Left ventricle myocardium superior (tissue), 1 donor: ENCODE measurements at places on chromosomes 6 and 20.

- DNase-seq: no peak
Observed at GRCh38 chr6:110528101-110528929, 51.9 kb upstream of the SLC22A16 start.

DNA sequence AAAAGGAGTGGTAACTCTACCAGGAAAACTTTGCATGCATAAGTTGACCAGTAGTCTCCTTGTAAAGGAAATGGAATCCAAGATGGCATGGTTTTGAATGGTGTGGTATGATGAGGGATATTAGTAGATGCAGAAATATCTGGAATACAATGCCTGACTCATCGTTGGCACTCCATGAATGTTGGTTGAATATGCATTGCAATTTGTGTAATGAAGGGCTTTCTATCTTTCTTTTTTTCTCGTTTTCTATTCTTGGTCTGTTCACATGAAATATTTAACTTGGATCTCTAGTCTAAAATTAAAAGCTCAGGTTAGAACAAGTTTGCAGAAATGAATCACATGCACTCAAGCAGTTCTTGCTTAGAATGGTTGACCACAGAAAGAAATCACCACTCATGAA lies 277.3 kb upstream of the PRND start:
- DNase-seq: no peak

- DNase-seq: no peak
Observed at GRCh38 chr6:168200571-168201134, 118.9 kb downstream of the DACT2 start.

GRCh38 chr6:104381907-104382306 lies 477.8 kb downstream of the HACE1 start:
- DNase-seq: no peak

DNA sequence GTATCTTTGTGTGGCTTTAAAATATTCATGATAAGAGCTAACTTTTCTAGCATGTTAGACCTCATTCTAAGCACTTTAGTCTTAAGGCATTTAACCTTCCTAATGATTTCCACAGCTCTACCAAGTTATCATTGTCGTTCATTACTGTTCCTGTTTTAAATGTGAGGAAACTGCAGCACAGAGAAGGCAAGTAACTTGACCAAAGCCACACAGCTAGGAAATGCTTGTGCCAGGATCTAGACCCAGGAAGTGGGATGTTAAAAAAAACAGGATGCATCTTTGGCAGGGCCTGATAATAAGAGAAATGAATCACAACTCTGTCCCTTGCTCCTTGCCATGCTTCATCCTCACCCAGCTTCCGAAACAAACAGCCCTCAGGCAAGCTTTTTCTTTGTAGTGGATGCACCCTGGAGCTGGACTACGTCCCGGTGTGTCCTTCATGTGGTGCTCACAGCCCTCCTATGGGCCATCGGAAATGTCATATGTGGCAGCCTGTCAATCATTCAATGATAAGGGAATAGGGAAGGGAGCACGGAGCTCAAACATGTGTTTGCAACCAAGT lies 196.9 kb upstream of the RREB1 start:
- DNase-seq: no peak

- no peak for DNase-seq
Observed at GRCh38 chr6:21438986-21439352, 154.6 kb upstream of the SOX4 start.

GRCh38 chr6:151452750-151453427 lies 963 bp upstream of the RMND1 start:
- peak; percentile 43 for DNase-seq
